ENCODE measurements at places on chromosomes 16 and 17.

- DNase-seq: no peak
These were observed 50.4 kb upstream of the ERN1 start for GRCh38 chr17:64180089-64181073.

GRCh38 chr17:11511696-11512095 lies 86.6 kb upstream of the DNAH9 start:
- DNase-seq: no peak

DNA sequence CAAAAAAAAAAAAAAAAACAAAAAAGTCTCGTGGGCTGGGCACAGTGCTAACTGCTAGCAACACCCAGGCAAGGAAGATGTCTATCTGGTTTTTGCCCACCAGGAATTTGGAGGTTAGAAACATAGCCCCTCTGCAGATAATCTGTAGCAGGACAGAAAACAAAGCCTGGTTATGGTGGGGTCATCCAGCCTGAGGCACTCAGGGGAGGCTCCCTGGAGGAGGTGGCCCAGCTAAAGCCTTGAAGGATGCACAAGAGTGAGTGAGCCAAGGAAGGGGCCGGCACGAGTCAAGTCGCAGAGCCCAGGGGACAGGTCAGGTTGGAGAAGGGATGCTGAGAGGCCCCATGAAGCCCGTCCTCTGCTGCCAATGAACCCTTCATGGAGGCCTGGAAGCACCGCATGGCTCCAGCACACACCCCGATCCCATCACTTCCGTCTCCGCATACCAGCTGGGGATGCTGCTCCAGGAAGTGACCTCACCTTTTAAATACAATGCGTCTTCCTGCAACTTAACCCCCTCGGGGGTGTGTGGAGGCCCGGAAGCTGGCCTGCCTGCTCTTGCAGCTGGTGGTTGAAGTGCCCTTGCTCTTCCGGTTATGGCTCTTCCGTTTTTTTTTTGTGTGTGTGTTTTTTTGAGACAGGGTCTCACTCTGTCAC lies 86.5 kb downstream of the ENGASE start:
- no peak for DNase-seq

DNA sequence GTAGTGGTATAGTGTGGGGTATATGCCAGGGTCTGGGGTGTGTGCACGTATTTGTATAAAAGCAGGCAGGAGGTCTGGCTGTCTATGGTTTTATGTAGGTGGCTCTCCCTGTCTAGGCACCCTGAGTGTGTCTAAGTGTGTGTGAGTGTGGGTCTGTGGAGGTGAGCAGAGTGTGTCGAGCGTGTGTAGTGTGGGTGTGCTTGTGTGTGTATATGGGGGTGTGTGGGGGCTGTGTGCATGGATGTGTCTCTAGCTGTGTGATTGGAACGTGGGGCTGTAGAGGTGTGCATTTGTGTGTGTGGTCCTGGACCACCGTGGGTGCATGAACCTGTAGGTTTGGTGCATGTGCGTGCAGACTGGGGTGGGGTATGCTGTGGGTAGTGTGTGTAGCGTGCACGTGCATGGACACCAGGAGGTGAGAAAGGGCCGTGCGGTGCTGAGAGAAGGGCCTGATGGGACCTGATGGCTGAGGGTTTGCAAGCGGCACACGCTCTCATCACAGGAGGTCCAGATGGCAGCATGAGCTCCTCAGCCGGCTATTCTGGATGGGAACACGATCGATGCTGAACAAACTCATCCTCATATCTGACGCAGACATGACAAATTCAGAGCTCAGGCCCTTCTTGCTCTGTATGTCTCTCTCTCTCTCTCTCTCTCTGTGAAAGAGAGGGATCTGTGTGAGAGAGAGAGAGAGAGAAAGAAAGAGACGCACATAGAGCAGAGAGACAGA lies 27.7 kb downstream of the SPACA3 start:
- DNase-seq: no peak

- DNase-seq: no peak
These were observed 23.8 kb downstream of the LITAFD start for GRCh38 chr16:8905795-8906591.

- no peak for DNase-seq
These were observed 46.7 kb downstream of the ANKRD11 start for GRCh38 chr16:89443727-89444084.

- no peak for DNase-seq
These were observed 96.1 kb downstream of the C17orf67 start for GRCh38 chr17:56737421-56738161.

- DNase-seq: no peak
These were observed 752 bp downstream of the TBC1D24 start for GRCh38 chr16:2475413-2476344.

DNA sequence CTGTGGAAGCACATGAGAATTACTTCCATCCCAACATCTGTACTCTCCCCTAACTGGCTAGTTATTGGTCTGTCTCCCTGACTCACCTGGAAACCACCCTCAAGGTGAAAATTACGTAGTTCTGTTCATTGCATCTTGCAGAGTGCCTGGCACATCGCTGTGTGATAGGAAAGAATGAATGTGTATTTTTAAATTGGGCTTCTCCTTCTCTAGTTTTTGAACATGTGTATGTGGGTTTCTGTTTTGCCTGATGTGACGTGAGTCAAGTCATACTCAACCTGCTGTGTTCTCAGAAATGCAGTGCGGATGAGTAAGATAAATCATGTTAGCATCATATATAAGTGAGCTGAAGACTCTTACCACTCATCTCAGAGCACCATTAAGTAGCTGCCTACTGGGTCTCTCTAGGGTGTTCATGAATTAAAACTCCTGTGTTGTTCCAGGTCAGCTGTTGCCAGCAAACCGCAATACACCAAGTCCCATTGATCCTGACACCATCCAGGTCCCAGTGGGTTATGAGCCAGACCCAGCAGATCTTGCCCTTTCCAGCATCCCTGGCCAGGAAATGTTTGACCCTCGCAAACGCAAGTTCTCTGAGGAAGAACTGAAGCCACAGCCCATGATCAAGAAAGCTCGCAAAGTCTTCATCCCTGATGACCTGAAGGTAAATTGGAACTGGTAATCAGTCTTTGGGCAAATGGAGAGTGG lies 50.2 kb downstream of the HLF start:
- DNase-seq: no peak

DNA sequence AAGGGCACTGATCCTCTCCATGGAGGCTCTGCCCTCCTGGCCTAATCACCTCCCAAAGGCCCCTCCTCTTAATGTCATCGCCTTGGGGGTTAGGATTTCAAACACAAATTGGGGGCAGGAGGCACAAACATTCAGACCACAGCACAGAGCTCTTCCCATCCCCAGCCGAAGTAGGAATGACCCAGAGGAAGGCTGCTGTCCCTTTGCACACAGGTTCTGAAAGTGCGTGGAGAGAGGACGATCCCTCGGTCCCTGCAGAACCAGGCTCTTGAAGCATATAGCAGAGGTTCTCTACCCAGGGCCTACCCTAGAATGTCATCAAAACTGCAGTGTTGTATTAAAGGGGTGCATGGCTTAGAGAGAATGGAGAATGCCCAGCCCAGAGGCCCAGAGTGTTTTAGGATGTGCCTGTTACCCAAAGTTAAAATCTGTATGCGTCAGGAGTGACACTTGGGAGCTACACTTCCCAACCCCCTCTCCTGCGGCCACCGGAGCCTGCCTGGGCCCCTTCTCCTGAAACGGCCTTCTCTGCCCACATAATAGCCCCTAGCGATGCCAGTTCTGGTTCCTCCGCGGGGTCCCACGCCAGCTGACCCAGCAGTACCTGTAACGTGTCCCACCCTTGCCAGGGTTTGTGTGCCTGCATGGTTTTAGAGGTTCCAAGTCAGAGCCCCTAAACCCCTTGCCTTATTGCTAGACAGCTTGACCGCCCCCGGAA lies 159.5 kb upstream of the CACNG5 start:
- no peak for DNase-seq

GRCh38 chr16:30846649-30847402 lies 47.1 kb downstream of the BCL7C start:
- DNase-seq: no peak

DNA sequence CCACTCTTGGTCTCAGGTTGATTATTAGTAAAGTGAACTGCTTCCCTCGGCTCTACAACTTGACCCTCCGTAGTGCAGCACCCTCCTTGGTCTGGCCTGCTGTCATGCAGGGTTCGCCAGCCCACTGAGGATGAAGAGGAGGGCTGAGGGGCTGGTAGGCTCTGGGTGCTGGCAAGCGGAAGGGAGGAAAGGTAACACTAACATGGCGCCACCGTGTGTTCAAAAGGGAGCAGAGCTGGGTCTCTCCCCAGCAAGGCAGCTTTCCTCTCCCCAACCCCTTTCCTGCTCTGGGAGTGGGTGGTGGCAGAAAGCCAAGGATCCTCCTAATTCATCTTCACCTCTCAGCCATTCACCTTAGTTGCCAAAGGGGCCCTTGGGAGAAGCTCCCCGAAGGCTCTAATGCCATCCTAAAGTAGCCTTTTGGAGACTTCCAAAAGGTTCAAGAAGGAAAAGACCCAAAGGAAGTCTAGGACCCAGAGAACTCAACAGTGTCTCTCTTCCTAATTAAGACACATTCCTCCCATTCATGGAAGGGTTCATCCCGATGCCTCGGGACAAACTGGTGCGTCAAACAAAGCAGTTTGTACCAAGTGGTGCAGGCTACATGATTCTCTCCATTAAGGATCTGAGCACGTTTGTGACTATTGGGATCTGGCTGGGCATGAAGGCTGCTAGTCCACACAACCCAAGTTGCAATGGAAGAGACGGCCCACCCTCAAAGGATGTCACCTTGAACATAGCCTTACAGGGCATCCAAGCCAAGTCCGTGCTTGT lies 90.8 kb upstream of the TOB1 start:
- DNase-seq: peak; percentile 54

GRCh38 chr16:60605176-60605575 lies 1431.1 kb downstream of the CDH8 start:
- no peak for DNase-seq

GRCh38 chr17:17088541-17089525 lies 46.6 kb downstream of the MPRIP start:
- DNase-seq: no peak

GRCh38 chr17:16980813-16981731 lies 9.2 kb upstream of the TNFRSF13B start:
- DNase-seq: no peak

- no peak for DNase-seq
These were observed 9.9 kb downstream of the PCTP start for GRCh38 chr17:55760643-55761355.

Data from stimulated activated CD4-positive, alpha-beta T cell treated with anti-CD3 and anti-CD28 coated beads, Interleukin-12 subunit alpha, Interleukin-12 subunit beta, amount 100 ng/mL, for 48 hours (primary cell).